ENCODE measurements at places on chromosomes 2 and 18. TPM values are rescaled to one million over a fixed set of nuclear protein-coding genes. Genes with fewer than 3 reads are reported as not detected.

IL18R1 gene
- not detected for total RNA-seq

ABCA12 gene
- 0.37 TPM for total RNA-seq

MAPK4 gene
- total RNA-seq = 13.1 TPM

RNMT gene
- total RNA-seq = 42.8 TPM

ERFE gene
- 12.2 TPM for total RNA-seq

AOX1 gene
- 0.32 TPM for total RNA-seq

NGEF gene
- total RNA-seq = 7.2 TPM

UGT1A1 gene
- not detected for total RNA-seq

CRYGC gene
- not detected for total RNA-seq

PSMD1 gene
- total RNA-seq = 126 TPM

GCKR gene
- total RNA-seq = 0.61 TPM

DOCK10 gene
- 1.1 TPM for total RNA-seq

ANKRD30B gene
- total RNA-seq = not detected

INHA gene
- not detected for total RNA-seq

REEP1 gene
- 167 TPM for total RNA-seq

MDH1B gene
- 0.98 TPM for total RNA-seq

ARL4C gene
- total RNA-seq = 23.2 TPM

CIDEA gene
- not detected for total RNA-seq

GPR45 gene
- 0.44 TPM for total RNA-seq

AQP4 gene
- total RNA-seq = not detected

C2orf80 gene
- total RNA-seq = not detected

SLC11A1 gene
- not detected for total RNA-seq

GAD1 gene
- 0.44 TPM for total RNA-seq

WDR54 gene
- 29.5 TPM for total RNA-seq

ATP5MC3 gene
- total RNA-seq = 220 TPM

FOXI3 gene
- total RNA-seq = 0.34 TPM

GALNT3 gene
- 1.3 TPM for total RNA-seq

TUBA3E gene
- total RNA-seq = not detected

SKOR2 gene
- total RNA-seq = 6.7 TPM

NOSTRIN gene
- not detected for total RNA-seq

Measured in glutamatergic neuron (in vitro differentiated cells).